ENCODE measurements at places on chromosomes 2 and 18.

- DNase-seq = no peak
These were observed 159.3 kb downstream of the PID1 start for GRCh38 chr2:229111744-229112143.

DNA sequence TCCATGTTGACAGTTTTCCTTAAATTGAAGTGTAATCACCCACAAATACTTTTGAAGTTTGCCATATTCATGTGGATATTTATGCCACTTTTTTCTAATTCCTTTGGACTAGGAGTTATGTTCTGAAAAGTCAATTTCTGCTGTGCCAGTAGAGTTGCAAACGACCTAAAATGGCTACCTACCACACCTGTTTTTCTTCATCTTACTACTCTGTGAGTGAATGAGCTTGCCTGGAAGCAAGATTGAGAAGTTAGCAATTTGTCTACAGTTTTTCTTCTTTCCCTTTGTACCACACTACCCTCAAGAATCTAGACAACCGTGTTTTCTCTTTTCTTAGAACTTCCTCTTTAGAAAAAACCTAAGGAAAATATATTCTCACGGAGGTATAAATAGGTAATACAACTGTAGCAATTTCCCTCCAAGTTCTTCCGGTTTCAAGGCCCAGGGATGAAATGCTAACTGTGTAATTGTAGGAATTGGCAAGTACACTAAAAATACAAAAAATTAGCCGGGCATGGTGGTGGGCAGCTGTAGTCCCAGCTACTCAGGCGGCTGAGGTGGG is 7.3 kb upstream of the SLC39A10 start:
- no peak for DNase-seq

GRCh38 chr2:235605312-235606003 is 111.6 kb downstream of the AGAP1 start:
- peak; percentile 80 for DNase-seq

GRCh38 chr2:240878341-240878936 is 9.8 kb downstream of the AGXT start:
- DNase-seq = no peak

GRCh38 chr2:174074831-174075230 is 109.7 kb upstream of the SP3 start:
- DNase-seq = no peak

GRCh38 chr2:175599966-175600831 is 401.9 kb downstream of the LNPK start:
- DNase-seq = no peak

DNA sequence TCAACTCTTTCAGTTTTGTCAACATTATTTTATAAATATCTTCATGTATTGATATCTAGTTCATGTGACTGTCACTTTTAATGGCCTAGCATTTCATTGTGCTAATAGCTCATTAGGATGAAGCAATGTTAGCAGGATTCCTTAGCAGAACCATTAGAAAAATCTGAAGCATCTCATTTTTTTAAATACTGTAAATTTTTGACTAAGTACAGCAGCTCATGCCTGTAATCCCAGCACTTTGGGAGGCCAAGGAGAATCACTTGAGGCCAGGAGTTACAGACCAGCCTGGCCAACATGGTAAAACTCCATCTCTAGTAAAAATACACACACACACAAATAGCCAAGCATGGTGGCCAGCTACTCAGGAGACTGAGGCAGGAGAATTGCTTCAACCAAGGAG is 15.6 kb upstream of the ANTXR1 start:
- DNase-seq = no peak

DNA sequence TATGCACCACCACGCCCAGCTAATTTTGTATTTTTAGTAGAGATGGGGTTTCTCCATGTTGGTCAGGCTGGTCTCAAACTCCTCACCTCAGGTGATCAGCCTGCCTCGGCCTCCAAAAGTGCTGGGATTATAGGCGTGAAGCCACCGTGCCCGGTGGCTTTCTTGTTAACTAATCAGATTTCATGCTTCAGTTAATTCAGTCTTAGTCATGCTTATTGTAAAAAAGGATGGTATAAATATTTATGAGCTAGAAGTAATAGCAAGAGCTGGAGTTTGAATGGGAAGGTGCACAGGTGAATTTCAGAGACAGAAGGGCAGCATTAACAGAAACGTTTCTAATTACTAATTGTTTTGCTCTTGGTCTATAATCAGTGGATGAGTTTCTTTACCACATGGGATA is 10.3 kb downstream of the GEMIN6 start:
- no peak for DNase-seq

DNA sequence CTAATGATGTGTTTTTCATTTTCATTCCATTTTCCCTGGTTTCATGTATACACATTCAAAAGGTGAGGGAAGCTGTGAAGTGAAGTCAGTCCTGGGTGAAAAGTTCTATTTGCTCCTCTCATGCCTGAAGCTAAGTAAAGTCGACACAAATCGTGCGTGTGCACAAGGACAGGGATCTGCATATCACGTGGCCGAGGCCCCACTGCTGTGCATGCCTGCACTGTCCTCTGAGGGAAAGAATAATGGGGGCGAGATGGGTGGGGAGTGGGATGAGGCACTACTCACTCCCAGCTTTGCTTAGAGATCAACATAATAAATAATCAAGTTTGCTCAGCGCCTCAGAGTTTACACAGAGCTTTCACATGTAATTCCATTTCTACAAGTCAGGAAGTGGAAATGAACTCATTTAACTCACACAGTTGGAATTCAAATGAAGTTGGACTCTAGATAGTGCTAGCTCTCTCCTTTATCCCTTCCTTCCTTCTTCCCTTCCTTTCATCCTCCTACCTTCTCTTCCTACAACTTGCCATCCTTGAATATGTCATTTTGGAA is 5.1 kb upstream of the PTPRM start:
- no peak for DNase-seq

DNA sequence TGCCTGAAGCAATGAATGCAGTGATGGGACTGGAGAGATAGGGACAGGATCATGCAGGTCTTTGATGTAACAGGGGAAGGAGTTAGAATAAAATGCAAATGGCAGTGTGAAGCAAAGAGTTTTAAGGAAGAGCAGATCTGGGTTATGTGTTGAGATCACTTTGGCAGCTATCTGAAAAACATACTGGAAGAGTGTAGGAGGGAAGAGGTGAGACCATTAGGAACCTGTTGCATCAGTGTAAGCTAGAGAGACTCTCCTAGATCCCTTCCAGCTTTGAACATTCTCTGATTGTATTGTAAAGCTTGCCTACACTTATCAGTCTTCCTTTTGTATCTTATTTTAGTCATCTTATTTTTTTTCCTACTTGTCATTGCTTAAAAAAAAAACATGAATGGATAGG is 10.5 kb downstream of the ACVR2A start:
- DNase-seq = no peak

GRCh38 chr2:73034661-73035375 is 36.7 kb downstream of the SFXN5 start:
- no peak for DNase-seq

DNA sequence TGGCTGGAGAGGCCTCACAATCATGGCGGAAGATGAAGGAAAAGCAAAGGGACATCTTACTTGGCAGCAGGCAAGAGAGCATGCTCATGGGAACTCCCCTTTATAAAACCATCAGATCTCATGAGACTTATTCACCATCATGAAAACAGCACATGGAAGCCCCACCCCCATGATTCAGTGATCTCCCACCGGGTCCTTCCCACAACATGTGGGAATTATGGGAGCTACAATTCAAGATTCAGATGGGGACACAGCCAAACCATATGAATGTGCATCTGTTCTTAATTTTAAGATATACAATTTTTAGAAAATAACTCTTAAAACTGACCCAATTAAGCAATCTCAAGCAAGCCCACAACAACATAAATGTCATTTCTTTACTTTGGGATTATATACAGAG is 12.6 kb downstream of the C18orf63 start:
- DNase-seq = no peak

Data from uterus (tissue), 4 donors.